ENCODE measurements at places on chromosomes 2 and 18. TPM values are rescaled to one million over a fixed set of nuclear protein-coding genes. Genes with fewer than 3 reads are reported as not detected.

DNA sequence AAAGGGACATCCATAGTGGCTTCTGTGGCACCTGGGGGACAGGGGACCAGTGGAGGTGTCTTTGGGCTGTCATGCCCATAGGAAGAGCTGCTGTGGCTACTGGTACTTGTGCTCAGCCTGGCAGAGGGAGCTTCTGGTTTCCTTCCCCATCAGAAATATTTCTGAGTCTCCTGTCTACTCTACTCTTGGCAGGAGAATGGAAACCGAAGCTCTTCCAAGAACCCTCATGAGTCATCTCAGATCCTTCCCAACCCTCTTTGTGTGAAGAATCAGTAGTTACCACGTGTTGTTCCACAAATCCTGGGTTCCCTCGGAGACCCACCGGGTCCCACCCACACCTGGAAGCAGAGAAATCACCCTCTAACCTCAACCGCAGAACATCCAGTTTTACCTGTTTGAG lies 234.9 kb downstream of the FHOD3 start:
- H3K27me3 ChIP-seq: no peaks in the 10 kb centered on the region
- H3K27ac ChIP-seq: no peak overlapping the region
- no peak overlapping the region for H3K4me3 ChIP-seq
- H3K4me1 ChIP-seq: no peaks in the 10 kb centered on the region
- no peak for DNase-seq

DNA sequence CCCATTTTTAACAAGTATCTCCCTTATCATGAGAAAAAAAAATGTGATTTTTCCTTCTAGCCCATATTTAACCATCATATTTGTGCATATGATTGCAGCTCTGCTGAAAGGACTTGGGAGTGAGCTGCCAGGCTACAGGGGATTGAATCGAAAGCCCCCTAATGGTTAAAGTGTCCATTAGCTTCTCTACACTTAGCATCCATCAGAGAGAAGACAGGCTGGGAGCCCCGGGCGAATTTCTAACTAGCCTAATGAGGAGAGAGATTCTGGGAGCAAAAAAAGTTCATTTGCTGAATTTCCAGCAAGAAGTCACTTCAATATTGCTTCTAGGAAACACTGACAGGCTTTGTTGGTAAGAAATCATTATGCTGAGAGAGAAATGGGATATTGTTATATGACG lies 848.8 kb downstream of the TDRD15 start:
- DNase-seq: no peak
- H3K36me3 ChIP-seq: no peaks in the 10 kb centered on the region
- H3K27me3 ChIP-seq: peaks cover 3% of the 10 kb centered on the region
- H3K27ac ChIP-seq: no peak overlapping the region
- no peaks in the 10 kb centered on the region for H3K4me1 ChIP-seq

The EVX2 gene
- not detected for total RNA-seq

The HS1BP3 gene
- 16.5 TPM for total RNA-seq

The PAIP2B gene
- 23.9 TPM for total RNA-seq

DNA sequence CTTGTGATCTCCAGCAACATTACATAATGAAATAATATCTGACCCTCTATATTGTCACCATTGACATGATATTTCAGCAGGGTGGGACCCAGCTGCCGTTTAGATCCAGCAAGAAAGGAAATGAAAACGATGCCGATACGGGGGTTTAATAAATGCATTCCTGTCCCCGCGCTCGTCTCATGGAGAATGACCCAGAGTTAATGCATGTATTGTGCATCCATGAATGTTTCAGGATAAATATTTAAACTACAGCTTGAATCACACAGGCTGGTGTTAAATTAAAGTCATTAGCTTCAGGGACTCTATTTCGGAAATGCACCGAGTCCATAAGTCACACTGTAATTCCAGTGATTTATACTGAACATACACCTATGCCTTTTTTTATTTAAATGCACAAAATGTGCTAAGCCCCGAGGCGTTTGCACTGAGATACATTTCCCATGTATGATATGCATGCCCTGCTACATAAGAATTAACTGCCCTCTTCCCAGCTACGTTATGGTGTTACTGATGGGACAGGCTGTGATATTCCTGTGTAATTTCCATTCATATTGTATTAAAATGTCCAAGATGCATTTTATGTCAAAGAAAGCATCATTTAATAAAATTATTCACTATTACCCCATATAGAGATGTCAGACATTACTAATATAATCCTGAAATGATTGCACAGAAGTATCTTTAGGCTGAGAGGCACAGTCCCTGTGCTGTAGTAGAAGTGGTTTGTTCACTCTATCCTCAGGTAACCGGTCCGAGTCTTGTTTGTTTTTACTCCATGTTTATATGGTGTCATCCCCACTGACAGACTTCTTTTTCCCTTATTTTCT lies 109.3 kb upstream of the ZNF516 start:
- no peak for DNase-seq
- no peaks in the 10 kb centered on the region for H3K27me3 ChIP-seq
- no peaks in the 10 kb centered on the region for H3K36me3 ChIP-seq

The ANKZF1 gene
- 64.3 TPM for total RNA-seq
